ENCODE measurements at places on chromosomes 5 and 9.

GRCh38 chr9:76247426-76247825, 146.8 kb downstream of the RFK start:
- no peak for DNase-seq

GRCh38 chr5:124253203-124253810, 493.1 kb downstream of the ZNF608 start:
- DNase-seq: no peak

DNA sequence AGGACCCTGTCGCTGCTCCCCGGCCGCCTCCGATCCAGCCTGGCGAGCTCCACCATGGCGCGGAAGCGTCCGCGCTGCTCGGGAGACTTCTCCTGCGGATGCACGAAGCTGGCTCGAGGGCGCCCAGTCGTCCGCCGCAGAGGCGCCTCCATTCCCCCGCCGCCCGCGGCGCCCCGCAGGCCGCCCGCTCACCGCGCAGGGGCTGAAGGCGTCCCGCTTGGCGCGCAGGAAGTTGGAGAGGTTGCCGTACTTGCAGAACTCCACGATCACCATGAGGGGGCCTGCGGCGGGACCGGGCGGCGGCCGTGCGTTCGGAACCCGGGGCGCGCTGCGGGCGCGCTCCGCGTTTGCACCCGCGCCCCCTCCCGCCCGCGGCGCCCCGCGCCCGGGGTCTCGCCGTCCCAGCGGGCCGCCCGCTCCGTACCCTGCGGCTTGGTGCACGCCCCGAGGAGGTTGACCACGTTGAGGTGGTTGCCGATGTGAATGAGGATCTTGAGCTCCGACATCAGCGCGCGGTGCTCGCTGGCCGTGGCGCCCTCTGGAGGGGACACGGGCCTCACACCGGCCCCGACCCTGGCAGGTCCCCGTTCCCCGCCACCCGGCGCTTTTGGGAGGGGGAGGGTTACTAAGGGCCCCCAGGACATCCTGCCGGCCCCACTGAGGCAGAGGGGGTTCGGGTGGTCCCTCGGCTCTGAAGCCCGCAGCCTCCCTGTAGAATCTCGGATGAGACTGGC, 27.7 kb upstream of the SCGB3A1 start:
- peak; percentile 58 for DNase-seq

DNA sequence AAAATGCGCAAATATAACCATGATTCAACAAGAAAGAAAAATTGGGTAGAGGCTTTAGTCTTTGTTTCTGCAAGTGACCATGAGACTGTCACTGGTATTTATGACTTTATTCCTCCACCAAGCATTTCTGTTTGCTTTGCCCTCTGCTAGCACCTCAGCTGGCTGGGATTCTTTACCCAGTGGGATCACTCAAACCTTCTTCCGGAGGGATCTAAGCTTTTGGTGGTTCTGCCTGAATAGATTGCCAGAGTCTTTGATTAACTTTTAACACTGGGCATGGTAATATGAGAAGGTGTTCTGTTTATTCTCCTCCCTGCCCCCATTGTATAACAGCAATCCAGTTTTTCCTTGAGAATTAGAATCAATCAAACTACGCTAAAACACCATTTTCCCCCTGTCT, 59.1 kb upstream of the FBN2 start:
- DNase-seq: no peak

- peak; percentile 70 for DNase-seq
These were observed 701 bp downstream of the PARP8 start for GRCh38 chr5:50667023-50667652.

GRCh38 chr9:32430720-32431119, 46.3 kb downstream of the ACO1 start:
- DNase-seq: peak; percentile 66

DNA sequence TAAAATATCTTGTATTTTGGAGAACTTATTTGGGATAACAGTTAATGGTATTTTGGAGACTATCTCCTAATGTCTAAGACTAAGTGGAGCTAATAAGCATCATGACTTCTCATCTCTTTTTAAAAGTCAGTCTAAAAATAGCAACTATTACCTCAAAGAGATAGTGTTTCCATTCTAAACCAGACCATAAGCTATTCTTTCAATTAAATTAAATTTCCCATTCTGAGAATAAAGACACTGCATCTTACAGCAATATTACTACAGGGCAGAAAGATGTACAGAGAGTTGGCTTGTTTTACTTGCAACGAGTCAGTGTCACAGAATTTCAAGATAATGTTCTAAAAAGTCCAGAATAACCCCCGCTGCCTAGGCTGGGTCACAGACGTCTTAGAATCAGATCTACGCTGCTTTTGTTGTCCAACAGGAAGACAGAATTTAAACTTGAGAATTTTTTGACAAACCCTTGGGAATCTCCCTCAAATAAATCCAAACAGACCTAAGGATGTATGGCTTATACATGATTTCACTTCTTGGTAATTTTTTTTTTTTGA, 98.9 kb downstream of the USP20 start:
- DNase-seq: no peak

GRCh38 chr9:81737871-81738507, 48.6 kb upstream of the TLE1 start:
- DNase-seq: no peak

DNA sequence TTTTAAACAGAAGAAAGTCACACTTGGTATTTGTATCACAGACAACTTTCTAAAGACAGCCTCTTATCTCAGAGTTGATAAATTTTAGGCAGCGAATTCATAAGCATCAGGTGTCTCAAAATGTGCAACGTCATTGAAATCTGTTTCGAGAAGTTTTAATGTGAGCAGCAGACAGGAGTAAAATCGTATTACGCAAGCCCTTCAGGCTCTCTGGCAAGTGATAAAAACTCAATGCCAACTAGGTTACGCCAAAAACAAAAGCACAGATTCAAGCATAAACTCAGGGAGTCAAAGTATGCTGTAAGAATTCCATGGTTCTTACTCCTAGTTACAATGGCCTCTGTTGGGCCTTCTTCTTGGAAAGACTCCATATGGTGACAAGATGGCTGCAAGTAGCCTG, 244.7 kb downstream of the SEMA5A start:
- DNase-seq: no peak

GRCh38 chr9:8012986-8013385, 213.4 kb upstream of the DMAC1 start:
- DNase-seq: no peak

DNA sequence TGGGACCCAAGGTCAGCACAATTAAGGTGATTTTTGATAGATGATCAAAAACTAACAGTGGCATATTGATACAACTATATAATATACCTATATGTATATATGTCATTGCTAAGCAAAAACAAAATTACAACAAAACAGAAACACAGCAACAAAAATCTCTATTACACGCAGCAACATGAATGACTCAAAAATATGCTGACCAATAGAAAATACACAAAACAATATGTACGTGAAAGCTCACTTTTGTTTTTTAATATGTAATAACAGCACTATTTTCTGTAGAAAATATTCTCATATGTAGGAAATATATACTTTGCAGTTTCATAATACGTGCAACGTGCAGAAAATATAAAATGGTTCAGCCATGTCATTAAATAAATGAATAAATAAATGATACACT, 1985.7 kb upstream of the CDH9 start:
- no peak for DNase-seq

DNA sequence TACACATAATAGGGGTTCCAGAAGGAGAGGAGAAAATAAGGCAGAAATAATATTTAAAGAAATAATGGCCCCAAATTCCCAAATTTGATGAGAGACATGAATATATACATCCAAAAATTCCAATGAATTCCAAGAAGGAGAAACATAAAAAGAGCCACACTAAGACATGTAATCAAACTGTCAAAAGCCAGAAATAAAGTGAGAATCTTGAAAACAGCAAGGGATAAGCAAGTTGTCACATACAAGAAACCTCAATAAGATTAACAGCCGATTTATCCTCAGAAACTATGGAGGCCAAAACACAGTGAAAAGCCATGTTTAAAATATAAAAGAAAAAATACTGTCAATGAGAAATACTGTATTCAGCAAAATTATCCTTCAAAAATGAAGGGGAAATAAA, 14.5 kb downstream of the CATSPER3 start:
- no peak for DNase-seq

- no peak for DNase-seq
These were observed 1821.0 kb downstream of the EFNA5 start for GRCh38 chr5:105849701-105850100.

- DNase-seq: no peak
These were observed 177.6 kb upstream of the IER5L start for GRCh38 chr9:129355631-129356030.

DNA sequence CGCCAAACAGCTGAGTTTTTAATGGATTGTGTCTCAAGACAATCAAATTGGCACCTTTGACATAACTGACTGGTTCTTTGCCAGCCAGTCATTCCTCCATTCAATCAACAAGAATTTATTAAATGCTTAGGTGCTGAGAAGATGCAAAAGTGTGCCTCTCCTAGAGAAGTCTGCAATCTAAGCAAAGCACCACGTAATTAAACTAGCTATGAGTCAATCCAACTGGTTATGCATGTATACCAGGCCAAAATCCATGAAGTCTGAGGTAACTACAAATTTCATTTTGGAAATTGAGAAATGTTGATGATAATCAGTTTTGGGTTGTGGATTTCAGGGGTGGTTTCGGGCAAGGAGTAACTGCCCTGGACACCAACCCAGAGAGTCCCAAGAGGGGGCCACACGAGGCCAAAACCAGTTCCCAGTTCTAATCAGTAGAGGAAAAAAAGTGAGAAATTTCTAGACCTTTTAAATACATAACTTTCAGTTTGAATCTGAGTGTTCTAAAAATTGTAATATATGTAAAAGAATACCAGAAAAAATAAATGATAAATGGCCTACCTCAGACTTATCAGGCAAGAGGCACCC, 92.6 kb downstream of the EFNA5 start:
- DNase-seq: no peak

- no peak for DNase-seq
These were observed 46.6 kb upstream of the ZNF169 start for GRCh38 chr9:94212531-94212930.

- DNase-seq: peak; percentile 57
These were observed 271.8 kb downstream of the NNT start for GRCh38 chr5:43874772-43875171.

GRCh38 chr9:135240871-135241311, 153.4 kb downstream of the OLFM1 start:
- DNase-seq: no peak

Measured in cardiac muscle cell (in vitro differentiated cells and primary cell).